ENCODE measurements at places on chromosomes 1 and 21.
A peak's percentile ranks its signal among the peaks of the same experiment; 100 is the strongest.

- DNase-seq: no peak
Measured at GRCh38 chr1:92752719-92753118, 32.2 kb downstream of the EVI5 start.

GRCh38 chr21:30408782-30409494 lies 13.1 kb downstream of the KRTAP13-1 start:
- DNase-seq: peak; percentile 26

- peak; percentile 9 for DNase-seq
Measured at GRCh38 chr1:75725861-75726361, 1.4 kb downstream of the ACADM start.

DNA sequence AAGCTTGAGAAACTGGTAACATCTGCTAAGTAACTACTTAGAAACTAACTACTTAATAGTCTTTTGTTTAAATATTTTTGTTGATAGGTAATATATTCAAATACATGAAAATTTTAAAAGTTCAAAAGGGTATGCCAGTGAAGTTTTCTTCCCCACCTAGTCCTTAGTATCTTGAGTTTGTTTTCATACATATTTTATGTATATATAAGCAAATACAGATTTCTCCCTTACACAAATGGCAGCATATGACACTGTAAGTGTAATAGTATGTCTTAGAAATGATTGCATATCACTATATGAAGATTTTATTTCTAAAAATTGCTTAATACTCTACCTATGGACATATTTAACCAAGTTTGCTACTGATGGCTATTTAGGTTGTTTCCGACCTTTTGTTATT lies 38.9 kb downstream of the MARK1 start:
- no peak for DNase-seq

GRCh38 chr1:230857822-230858221 lies 10.5 kb downstream of the C1orf198 start:
- no peak for DNase-seq
